ENCODE measurements at places on chromosomes 12 and 14.

DNA sequence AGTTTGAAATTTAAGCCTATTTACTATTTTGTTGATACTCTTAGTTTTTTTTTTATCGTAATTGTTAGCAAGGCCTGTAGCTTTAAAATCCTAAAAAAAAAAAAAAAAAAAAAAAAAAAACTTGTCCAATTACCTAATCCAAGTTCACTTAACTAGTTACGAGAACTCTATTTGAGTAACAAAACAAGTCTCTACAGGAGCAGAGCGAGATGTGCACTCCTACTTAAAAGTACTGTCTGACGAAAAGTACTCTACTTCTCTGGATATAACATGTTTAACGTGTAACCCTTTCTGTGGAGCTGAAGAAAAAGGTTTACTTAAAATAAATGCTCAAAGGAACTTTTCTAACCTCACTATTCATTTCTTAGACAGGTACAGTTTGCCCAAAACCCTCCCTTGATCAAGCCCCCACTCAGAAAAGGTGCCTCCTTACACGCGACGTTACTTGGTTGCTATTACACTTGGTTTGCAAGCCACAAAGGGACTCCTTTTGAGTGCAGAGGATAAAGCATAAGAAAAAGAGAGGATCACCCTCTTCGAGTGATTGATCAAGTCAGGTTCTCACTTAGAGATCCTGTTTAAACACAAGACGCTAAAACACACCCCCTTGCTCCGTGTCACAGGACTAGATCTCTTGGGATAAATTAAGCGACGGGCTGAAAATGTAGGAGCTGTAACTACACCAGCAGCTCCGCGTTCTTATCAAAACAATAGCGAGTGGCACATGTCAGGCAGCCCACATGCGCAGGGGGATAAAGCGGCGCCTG is 2.2 kb downstream of the BAZ1A start:
- no peak for DNase-seq

GRCh38 chr12:77817276-77817675 is 13.4 kb upstream of the NAV3 start:
- DNase-seq = no peak

GRCh38 chr12:42017051-42017450 is 127.6 kb downstream of the GXYLT1 start:
- no peak for DNase-seq

DNA sequence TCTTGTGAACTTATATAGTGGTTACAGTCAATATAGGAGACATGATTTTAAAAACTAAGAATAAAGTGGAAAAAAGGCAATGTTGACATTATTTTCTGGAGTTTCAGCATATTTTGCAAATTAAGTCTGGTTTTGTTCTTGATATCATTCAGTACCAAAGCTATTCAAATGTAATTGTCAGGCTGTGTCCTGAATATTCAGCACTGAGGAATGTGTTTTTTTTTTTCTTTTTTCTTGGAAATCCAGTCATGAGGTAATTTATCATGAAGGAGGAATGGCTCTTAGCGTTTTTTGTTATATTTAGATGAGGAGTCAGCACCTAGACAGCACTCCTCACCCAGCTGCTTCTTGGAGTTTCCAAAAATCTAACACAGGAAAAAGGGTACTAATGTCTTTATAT is 225.5 kb downstream of the CCDC91 start:
- DNase-seq = no peak

- DNase-seq = no peak
Measured at GRCh38 chr12:31321186-31321896, 4.6 kb downstream of the SINHCAF start.

GRCh38 chr12:66637699-66638301 is 41.1 kb downstream of the GRIP1 start:
- DNase-seq = no peak

GRCh38 chr14:89661392-89661791 is 244.4 kb upstream of the FOXN3 start:
- DNase-seq = no peak

DNA sequence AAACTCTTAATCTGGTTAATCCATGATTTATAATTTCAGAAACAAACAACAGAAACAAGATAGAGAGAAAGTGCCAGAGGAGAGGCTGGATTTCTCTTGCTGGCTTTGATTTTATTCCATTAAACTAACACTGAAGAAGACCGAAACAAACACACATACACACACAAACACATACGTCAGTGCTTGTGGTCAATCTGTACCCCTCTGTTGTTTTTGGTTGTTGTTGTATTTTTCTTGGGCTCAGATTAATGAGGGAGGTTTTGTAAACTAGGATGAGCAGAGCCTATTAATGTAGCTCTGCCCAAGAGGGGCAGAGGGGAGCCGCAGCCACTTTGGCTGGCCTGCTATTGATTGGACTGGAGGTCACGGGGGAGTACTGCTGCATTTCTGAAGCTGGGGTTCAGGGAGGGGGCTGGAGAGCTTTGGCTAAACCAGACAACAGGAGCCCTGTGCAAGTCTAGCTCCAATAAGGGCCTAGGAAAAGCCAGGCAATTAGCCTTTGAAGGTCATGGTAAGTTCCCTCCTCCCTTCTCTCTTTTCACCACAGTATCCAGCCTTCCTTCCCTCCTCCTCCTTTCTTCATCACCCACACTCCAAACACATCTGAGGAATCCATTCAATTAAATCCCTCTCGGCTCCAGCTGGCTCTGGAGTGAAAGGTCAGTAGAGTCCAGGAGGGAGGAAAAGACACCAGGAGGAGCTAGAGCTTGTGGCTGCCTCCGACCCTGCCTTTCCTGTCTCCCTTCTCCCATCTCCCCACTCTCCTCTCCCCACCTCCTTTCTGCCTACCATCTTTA is 344.1 kb upstream of the LMO3 start:
- no peak for DNase-seq

DNA sequence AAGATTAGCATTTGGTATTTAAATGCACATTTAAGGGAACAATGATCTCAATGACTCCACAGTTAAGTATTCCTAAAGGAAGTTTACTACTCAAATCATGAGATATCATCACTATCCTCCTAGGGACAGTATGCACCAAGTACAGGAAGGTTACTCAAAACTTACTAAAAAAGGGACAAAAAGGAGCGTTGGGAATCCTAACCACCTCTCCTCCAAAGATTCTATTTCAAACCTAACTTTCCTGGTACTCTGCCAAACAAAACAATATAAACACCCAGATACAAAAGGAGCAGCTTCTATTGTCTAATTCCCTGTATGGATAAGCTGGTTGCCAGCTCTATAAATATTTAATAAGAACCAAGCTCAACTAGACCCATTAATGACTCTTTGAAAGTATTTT is 377.7 kb downstream of the NUAK1 start:
- DNase-seq = no peak

GRCh38 chr12:130973109-130973508 is 19.4 kb downstream of the ADGRD1 start:
- no peak for DNase-seq

DNA sequence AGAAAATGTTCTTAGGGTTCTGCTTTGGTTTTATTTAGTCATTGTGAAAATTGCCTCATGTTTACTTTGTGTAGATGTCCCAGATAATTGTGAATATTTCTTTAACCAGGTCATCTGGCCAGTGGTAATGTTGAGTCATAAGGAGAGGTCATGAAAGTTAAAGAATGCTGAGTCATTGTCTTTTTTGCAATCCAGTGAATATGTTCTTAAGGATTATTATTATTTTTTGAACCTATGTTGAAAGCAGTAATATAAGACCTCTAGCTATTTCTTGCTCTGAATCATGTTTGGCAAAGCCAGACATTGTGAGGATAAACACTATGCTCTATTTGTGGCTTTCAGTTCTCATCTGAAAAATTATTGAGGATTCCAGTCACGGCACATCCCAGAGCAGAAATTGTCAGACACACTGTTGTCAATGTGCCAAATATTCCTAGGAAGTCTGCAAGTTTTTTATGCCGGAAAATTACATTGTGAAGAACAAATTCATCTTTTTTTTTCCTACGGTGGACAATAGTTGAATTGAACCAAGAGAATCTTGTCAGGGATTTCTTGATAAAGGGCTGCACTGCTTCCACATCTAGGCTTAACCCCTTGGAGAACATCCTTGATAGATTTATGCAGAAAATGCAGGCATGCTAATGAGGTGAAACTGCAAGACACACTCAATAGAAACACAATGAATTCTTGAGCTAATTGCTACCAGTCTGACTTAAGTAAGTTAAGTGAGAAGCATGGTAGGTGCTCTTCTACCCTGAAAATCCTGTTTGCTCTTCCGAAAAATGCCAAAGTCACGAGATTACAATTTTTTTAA is 369.6 kb downstream of the ATP23 start:
- DNase-seq = no peak

GRCh38 chr12:121277374-121277759 is 19.1 kb downstream of the CAMKK2 start:
- no peak for DNase-seq

GRCh38 chr12:57027805-57028153 is 11.4 kb upstream of the TAC3 start:
- no peak for DNase-seq

DNA sequence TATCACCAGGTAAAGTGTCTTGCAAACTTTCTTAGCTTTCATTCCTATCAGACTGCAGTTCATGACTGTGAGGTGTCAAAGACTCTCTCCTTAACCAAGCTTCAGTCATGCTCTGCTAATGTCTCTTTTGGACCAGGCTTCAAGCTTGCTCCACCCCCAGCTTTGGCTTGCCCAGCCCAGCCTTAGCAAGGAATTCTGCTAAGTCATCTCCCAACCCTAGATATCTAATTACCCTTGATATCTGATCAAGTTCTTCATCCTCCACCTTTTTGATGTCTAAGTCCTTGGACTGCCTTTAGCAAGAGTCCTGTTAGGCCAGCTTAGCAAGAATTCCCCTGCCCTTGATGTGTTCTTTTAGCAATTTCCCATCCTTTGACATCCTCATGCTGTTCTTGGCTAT is 108.9 kb upstream of the FGD4 start:
- no peak for DNase-seq

GRCh38 chr12:88390811-88391210 is 189.5 kb downstream of the KITLG start:
- no peak for DNase-seq

GRCh38 chr12:11150832-11151231 is 16.4 kb upstream of the TAS2R30 start:
- DNase-seq = no peak

DNA sequence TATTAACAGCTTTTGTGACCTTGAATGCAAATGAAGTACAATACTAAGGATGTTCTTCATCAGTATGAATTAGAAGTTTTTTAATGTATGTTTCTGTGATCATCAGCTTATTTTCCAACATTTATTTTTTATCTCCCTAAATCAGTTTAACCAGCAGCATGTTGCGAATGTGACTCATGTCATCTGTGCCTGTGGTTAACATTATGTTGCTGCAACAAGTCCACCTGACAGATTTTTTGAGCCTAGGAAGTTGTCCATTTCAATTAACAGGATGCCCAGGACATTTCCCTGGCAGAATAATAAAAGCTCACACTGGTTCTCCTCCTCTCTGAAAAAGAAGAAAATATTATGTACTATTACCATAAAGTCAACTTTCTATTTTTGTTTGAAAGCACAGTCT is 155.5 kb downstream of the SYT1 start:
- DNase-seq = no peak

DNA sequence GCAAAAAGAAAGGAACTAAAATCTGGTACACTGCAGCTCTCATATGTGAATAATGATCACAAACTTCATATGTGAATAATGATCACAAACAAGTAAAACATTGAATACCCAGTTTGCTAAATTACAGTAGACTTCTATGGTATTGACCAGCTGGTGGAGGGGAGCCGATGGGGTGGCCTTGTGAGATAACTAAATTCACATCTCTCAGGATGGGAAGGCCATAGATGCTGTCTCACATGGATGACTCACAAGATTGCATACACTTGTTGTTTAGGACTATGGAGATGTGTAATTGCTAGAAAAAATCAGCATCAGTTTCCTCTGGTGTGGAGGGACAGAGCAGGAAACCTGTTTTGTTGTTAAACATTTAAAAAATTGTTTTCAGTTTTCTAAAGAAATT is 49.2 kb downstream of the ACACB start:
- no peak for DNase-seq

DNA sequence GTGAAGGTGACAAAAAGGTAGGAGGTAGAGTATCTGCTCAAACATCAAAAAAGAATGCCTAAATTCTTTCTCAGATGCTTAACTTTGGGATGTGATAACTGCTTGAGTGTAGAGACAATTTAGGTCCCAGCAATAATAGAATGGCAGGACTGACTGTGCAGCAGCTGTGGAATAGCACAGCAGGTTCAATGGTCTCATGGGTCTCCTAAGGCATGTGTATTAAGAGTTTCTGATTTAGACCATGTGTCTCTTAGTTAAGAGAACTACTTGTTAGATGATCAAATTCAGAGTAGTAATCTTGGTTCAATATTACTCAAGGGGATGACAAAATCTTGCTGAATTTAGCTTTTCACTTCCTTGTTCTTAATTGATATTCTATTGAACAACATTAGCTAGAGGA is 72.0 kb downstream of the ALX1 start:
- DNase-seq = no peak

- peak; percentile 81 for DNase-seq
Measured at GRCh38 chr12:53213348-53213747, 6.3 kb upstream of the ITGB7 start.

- no peak for DNase-seq
Measured at GRCh38 chr14:49975276-49975675, 82.4 kb downstream of the ARF6 start.

GRCh38 chr12:114319422-114319821 is 86.5 kb downstream of the TBX5 start:
- DNase-seq = no peak

- no peak for DNase-seq
Measured at GRCh38 chr12:597926-598568, 65.2 kb downstream of the NINJ2 start.

GRCh38 chr12:95522692-95523091 is 28.6 kb downstream of the USP44 start:
- DNase-seq = no peak

GRCh38 chr12:77894556-77894955 is 63.9 kb downstream of the NAV3 start:
- no peak for DNase-seq

- DNase-seq = no peak
Measured at GRCh38 chr14:69270795-69271708, 11.1 kb downstream of the GALNT16 start.
